Stimulated activated CD4-positive, alpha-beta T cell treated with anti-CD3 and anti-CD28 coated beads, TNF-alpha, amount 100 ng/mL, for 4 hours (primary cell): ENCODE measurements at places on chromosomes 1 and 21.

GRCh38 chr1:67143966-67144365 lies 9.2 kb upstream of the C1orf141 start:
- no peak for DNase-seq

DNA sequence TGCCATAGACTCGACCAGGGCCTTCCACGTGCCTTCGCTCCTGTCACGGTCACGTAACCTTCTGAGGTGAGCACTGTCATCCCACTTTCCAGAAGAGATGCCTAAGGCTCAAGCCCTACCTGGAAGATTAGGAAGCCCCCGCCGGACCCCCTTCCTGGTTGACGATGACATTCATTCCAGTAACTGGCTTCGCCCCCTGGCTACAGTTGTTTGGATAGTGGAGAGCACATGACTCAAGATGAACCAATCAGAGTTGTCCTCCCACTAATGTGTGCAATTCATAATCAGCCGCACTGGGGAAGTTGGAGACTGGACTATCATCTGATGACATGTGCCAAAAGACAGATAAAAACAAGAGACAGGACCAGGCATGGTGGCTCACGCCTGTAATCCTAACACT lies 104.0 kb upstream of the GJB5 start:
- DNase-seq, result no peak

GRCh38 chr1:163875200-163875926 lies 553.6 kb downstream of the NUF2 start:
- no peak for DNase-seq

DNA sequence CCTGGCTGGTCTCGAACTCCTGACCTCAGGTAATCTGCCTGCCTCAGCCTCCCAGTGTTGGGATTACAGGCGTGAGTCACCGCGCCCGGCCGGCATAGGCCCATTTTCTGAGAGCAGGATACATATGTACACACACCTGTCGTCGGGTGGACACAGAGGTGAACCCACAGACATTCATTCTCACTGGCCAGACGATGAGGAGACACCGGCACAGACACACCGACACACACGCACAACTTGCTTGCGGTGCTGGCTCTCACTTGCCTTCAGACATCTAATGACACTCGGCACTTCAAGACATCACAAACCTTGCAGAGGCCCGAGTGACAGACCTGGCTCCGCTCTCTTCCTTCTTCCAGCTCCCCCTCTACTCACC lies 579 bp downstream of the PTCH2 start:
- no peak for DNase-seq

DNA sequence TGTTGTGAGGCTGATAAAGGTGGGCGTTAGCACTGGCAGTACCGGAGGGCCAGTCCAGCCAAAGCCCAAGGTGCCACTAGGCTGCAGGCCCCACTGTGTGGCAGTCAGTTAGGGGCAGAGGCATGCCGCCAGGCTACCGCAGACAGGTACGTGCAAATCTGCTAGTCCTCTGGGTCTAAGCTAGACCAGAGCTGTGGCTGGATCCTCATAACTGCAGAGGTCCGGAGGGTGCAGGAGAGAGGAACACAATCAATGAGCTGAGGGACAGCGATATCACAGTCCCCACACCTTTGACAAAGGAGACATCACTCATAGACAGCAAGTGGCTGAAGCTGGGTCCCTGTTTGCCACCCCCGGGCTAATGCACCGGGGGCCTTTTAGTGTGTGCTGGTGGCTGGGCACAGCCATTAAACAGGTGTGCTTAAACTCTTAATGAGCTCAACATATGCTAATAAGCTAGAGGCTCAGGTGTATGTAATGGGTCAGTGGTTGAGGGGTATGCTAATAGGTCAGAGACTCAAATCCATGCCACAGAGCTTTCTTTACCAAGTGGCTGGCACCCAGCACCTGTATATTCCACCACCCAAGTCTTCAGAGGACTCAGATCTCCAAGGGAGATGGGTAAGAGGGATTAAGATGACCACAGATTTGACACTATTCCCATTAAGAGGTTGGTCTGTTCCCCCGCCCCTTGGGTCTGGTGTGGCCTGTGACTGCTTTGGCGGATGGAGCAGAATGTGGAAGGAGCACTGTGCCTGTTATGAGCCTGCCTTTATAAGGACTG lies 82.0 kb downstream of the GLIS1 start:
- DNase-seq, result no peak

GRCh38 chr1:89598450-89599331 lies 34.2 kb upstream of the LRRC8C start:
- DNase-seq, result no peak

GRCh38 chr1:224922404-224923164 lies 6.9 kb upstream of the DNAH14 start:
- no peak for DNase-seq

GRCh38 chr1:17503146-17503545 lies 36.4 kb upstream of the ARHGEF10L start:
- no peak for DNase-seq

DNA sequence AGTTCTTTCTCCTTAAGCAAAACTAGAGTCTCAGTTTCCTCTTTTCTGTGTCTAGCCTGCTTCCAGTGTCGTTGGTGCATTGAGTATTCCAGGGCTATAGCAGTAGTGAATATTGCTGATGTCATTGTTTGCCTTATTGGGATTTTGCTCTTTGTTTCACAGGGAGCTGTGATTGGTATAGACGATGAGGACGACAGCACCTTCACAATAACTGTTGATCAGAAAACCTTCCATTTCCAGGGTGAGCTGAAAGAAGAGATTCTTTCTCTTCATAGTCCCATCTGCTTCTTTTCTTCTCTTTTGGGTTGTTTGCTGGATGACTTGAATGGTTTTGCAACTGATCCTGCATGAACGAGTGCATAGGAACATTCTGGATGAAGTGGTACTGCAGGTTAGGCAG lies 52.4 kb downstream of the OSBPL9 start:
- no peak for DNase-seq

GRCh38 chr1:62325081-62325480 lies 5.8 kb upstream of the KANK4 start:
- no peak for DNase-seq

GRCh38 chr1:220498188-220498587 lies 29.7 kb upstream of the MARK1 start:
- DNase-seq, result no peak

DNA sequence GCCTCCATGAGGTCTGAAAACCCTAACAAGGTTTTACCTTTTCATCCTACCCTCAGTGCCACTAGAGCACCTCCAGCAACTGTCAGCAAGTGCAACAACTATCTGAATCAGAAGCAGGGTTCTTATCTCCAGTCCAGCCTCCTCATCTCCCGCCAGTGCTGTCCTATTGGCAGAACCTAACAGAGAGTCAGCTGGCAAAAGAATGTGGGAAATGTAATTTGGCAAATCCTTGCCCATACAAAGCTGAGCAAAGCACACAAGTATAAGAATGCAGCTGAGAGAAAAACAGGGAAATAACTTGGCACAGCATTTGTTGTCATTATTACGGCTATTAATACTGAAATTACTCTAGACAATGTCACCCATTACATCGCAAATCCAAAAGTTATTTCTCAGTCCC lies 124.2 kb downstream of the ATP6V1G3 start:
- DNase-seq, result no peak

DNA sequence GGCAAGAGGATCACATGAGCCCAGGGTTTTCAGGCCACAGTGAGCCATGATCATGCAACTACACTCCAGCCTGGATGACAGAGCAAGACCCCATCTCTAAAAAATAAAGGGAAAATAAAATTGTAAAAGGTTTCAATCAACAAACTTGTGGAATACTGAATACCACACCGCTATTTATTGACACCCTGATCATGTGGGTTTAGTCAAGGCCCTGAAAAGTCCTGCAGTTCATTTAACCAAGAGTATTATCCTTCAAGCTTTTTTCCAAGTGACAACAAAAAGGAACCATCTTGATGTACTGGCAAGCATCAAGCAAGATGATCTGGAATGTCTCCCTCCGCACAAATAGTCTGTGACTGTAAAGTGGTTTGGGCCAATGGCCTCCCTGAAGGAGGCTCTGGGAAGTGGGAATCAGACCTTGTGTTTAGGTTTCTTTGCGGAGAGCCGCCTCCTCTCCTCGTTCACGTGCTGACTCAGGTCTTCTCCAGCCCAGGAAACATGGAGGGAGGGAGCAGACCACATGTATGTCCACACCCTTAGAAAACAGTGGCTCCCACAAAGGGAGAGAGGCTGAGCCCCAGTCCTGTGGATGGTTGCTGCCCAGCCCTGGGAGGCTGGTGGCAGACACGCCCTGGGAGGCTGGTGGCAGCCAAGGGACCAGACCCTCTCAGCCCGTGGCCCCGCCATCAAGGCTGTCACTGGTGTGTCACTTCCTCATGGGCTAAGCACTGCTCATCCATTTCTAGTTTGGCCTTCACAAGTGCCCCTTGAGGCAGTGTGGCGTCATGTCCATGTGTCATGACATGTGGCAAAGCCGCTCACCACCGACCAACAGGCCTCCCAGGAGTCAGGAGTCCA lies 56.7 kb downstream of the RIPK4 start:
- no peak for DNase-seq

GRCh38 chr21:43929217-43929971 lies 64.4 kb downstream of the AGPAT3 start:
- DNase-seq, result no peak

- no peak for DNase-seq
Measured at GRCh38 chr1:43847290-43847689, 86.3 kb upstream of the ARTN start.

DNA sequence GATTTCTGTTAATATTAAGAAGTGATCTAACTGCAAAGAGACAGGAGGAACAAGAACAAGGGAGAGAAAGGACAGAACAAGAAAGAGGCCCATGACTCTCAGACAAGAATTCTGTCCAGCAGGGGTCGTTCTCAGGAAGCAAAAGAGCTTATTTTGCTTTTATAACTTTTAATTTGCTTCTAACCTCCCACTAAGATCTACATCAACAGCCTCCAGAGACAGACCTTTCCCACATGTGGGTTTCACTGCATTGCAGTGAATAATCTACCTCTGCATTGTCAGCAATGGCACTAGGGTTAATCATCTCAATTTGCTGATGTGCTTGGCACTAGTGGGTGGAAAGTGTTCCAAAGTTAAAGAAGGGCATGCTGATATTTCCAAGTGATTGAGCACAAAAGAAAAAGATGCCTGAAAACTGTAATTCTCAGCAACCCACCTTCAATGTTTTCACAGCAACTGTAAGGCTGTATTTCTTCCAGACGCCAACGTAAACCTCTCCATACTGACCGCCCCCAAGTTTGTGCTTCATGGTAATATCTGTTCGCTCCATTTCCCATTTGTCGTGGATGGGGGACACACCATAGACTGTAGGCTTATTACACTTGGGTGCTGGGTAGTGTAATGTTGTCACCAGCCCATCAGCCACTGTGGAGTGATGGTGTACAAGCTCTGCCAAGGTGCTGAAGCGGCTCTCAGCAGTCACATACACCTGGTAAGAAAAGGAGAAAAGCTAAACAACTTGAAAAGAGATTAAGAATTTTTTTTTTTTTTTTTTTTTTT lies 39.5 kb downstream of the TOR3A start:
- peak; percentile 23 for DNase-seq

GRCh38 chr1:61452176-61453035 lies 272.5 kb downstream of the TM2D1 start:
- DNase-seq, result no peak

- no peak for DNase-seq
Measured at GRCh38 chr21:33411949-33412430, 8.8 kb downstream of the IFNGR2 start.

DNA sequence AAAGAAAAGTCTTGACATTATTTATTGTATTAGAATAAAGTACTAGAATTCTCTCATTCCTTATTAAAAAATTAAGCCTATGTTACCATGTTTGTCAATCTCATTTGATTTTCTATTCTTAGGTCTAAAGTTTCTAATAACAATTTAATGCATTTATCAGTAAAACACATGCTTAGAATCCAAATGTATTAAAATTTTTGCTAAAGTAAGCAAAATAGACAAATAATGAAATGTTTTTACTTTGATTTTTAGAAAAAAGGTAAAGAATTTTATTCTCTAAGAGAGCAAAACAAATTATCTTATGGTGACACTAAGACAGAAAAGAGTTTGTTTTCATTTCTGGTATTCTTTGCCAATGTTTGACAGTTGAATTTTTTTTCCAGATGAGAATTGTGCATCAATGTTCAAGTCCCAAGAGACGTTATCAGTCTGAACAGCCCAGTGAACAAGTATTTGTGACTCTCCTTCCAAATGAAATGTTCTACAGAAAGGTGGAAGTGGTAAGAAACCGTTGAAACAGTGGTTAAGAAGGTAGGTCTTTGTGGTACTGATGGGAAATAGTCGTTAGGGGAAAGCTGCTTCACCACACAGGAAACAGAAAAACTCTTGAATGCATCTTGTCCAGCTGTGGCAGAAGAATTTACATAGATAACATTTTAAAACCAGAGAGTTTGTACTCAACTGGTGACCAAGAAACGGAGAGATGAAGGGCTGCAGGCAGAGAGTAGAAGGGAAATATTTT lies 402.5 kb downstream of the PTPRC start:
- no peak for DNase-seq

GRCh38 chr1:174032671-174033222 lies 10.6 kb upstream of the RC3H1 start:
- no peak for DNase-seq

DNA sequence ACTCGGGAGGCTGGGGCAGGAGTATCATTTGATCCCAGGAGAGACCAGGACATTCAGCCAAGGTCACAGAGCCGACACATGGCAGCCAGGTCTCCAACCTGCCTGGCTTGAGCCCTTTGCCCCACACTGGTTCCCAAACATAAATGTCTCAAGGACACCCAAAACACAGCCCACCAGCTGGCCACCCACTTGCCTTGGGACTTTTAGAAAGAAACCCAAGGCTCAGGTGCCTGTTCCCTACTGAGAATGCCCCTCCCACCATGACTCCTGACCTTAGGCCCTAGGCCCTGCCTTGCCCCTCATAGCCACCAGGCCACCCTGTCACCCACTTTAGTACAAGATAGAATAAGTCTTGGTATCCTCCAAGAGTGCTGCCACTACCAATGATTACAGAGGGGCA lies 41.9 kb upstream of the LRP8 start:
- no peak for DNase-seq

- no peak for DNase-seq
Measured at GRCh38 chr1:147772570-147772969, 12.2 kb upstream of the GJA5 start.

DNA sequence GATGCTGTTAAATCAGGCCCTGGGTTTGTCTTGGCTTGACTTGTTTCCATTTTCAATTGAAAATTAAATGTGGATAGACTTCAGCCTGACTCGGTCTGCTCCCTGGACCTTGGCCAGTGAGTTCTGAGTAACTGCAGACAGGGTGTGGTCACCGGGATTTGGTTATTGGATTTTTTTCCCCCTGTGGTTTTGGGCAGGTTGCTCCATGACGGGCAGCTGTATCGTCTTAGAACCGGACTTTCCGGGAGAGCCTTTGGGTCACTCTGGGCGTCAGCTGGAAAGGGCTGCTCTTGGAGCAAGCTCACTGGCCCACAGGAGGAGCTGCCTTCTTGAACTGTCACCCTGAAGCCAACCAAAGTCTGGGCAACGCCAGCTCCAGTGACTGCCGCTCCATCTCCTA lies 75.0 kb downstream of the CLIC6 start:
- no peak for DNase-seq

GRCh38 chr1:234546890-234547788 lies 62.8 kb downstream of the IRF2BP2 start:
- no peak for DNase-seq
